ENCODE measurements at places on chromosomes 11 and 22. TPM values are rescaled to one million over a fixed set of nuclear protein-coding genes. Genes with fewer than 3 reads are reported as not detected.

GRCh38 chr11:64914123-64914522 is 2.9 kb downstream of the ATG2A start:
- DNase-seq = no peak

GRCh38 chr11:117230999-117231841 is 653 bp downstream of the PCSK7 start:
- no peak for DNase-seq

IRF7 gene
- 75.5 TPM for total RNA-seq

DNA sequence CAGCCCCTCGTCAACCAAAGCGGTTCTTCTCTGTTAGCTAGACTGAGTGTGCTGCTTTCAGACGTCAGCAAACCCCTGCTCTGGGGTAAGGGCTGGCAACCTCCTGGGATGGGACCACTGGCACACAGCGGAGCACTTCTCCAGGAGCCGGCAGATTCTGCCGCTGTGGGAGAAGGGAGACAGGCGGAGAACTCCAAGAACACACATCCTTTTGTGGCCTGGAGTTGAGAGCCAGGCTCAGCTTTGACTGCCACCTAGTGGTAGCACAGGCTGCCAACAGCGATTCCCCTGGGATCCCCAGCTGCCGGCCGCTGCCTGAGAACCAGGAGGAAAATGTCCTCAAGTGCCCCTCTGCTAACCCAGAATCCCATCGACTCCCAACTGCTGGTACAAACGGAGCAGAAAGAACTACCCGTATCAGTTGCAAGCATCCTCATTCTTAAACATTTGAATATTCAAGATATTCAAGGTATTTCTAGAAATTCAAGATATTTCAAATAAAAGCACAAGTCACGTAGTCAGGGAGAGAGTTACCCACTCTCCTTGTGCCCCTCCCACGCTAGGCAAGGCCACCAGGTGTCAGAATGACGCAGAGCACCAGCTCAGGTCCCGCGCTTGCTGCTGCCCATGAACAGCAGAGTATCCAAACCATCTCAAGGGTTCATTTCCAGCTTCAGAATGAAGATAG is 4.9 kb downstream of the LTO1 start:
- DNase-seq = peak; percentile 58

DNA sequence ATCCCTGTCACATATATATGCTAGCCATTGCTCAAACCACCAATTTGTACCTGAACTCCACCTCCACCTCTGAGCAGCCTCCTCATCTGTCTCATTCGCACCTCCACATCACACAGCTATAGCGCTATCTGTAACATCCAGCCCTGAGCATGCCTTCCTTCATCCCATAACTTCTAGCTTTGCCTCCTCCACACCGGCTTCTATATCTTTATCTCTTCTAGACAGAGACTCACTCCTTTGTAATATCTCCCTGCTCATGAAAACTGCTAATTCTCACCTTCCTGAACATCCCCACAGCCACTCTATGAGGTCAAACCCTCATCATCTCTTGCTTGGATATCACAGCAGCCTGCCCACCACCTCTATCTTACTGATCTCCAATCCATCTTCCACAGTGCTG is 5.9 kb downstream of the SIAE start:
- no peak for DNase-seq

GRCh38 chr11:111541254-111542061 is 938 bp downstream of the LAYN start:
- peak; percentile 20 for DNase-seq

- no peak for DNase-seq
These were observed 31.8 kb downstream of the TPBGL start for GRCh38 chr11:75272391-75272790.

UPK3A gene
- 1.6 TPM for total RNA-seq

DNA sequence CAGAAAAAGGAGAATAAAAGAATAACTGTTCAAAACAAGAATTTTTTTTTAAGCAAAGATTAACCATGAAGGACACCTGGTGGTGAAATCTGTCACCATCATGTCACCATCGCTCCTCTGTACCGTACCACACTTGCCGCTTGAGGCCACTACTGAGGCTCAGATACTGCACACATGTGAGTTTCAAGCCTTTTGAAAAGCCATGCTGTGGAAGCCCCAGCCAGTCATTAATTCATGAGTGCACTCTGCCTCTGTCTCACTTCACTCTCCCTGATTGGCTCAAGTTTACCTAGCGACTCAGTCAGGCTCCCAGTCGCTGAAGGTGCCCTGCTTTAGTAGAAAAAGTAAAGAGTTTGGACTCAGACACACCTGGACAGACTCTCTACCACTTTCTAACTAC is 6.6 kb upstream of the MS4A12 start:
- DNase-seq = peak; percentile 40

DNA sequence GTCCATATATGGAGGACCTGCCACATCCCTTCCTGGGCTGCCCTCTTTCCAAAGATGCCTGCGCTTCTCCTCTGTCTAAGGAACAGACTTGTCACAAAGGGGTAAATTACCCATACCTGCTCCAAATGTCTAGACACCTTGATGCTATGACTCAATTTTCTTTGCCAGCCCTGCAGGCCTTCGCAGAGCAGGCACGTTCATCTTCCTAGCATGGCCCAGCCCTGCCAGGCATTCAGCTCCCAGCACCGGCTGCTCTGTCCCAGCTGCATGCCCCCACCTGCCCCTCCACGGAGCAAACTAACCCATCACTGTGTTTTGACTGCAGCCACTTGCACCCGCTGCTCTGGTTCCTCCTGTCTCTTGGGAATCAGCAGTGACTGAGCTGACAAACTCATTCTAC is 526.1 kb downstream of the MIAT start:
- DNase-seq = no peak

DNA sequence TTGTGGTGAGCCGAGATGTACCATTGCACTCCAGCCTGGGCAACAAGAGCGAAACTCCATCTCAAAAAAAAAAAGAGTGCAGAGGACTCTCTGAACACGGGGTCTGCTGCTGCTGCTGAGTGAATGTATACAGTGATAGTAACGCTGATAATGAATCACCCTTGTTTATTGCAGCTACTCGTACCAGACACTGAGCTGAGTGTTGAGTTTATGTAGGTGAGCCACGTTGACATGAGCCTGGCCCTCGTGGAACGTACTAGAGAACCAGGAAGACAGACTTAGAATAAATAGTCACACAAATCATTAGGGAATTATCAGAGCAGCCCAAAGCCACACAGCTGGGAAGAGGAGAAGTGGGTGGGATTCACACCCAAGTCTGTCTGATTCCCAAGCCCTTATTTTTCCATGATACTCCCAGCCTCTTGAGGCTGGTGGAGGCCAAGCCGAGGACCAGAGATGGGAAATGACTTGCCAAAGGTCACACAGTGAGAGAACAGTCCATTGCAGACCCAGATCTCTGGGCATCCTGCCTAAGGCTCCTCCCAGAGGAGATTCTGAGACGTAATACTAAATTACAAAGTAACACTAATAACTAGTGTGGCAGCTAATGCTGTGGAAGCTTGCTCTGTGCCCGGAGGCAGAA is 34.8 kb downstream of the MB start:
- no peak for DNase-seq

RTL10 gene
- total RNA-seq = 9.1 TPM

DNA sequence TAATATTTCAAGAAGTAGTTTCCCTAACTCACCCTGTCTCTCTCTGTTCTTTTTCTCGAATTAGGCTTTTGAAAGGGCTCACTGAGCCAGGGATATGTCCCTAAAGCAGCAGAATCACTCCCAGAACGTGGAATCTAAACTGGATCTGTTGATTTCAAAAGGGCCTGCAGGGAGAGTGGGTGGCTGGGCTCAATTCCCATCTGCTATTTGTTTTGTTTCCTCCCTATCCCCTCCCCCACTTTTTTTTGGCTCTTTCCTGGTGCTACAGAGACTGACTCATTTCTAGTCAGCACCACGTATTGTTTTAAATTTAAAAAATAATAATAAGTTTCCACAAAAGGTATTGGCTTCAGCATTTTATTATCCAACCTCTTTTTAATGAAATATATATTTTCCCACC is 961.5 kb downstream of the FAM181B start:
- DNase-seq = no peak

OR4D5 gene
- total RNA-seq = not detected

GRCh38 chr22:21641789-21642583 is at the start of gene SDF2L1:
SDF2L1 (plus strand) TSS chr22:21642302; CDS start chr22:21642337, 35 bp downstream.
- DNase-seq = peak; percentile 95

DNA sequence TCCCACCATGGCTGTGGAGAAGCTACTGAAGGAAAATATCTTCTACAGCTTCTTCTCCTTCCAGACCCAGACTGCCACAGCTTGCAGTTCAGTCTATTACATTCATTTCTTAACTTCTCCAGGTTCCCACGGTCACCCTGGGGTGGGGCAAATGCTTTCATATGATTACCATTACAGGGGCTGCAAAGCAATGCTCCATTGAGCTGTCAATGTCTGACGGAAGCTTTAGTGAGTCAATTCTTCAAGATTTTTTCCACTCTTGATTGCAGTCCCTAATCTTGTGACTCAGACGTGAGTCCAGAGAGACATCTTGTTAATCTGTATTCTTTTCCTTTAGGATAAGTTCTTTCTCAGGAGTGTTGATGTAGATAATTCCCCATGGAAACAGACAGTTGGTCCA is 233.4 kb upstream of the DDI1 start:
- no peak for DNase-seq
